Lung (tissue), 17 donors: ENCODE measurements at places on chromosomes 12 and 14. TPM values are rescaled to one million over a fixed set of nuclear protein-coding genes. Genes with fewer than 3 reads are reported as not detected.

DNA sequence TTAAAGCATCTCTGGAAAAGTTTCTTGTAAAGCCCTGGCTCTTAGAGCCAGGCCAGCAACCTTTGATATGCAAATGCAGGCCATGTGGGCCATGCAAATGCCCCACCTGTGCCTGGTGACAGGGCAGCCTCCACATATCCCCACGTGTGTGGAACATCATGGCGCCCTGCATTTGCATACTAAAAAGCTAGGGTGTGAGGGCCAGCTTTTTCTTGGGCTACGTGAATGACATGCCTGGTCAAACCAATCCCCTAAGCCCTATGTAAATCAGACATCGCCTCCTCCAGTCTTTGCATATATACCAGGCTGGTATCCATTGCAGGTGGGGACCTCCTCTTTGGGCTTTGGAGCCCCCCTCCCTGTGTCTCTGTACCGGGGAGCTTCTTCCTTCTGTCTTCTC lies 6.4 kb downstream of the CSRP2 start:
- DNase-seq, result no peak

GRCh38 chr12:5650829-5651461 lies 219.0 kb downstream of the NTF3 start:
- no peak for DNase-seq

DNA sequence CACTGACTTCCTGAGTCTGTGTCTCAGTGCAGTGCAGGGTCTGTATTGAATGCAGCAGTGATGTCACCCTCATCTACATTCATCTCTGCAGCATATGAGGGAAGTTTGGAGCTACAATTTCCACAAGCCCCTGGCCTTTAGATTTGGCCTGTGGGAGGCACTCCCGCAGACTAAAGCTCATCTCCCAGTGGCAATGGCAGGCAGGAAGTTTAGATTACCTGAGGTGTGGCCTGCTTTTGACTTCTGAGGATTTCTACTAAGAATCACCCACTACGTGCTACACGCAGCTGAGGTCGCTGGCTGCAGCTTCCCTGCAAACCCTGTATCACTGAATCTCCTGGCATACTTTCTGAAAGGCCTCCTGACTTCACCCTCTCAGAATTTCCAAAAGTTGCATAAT lies 202.2 kb upstream of the PRKD1 start:
- DNase-seq, result no peak

DNA sequence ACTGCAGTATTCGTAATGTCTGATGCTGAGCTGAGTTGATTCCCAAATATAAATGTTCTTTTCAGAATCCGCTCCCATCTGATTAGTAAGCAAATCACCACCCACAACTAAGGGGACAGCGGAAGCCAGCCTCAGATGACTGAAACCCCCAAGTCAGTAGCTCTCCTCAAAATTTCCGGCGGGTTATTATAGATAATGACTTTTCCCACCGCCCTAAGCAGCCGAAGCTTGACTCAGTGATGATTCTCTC lies 469 bp upstream of the LRFN5 start:
- peak; percentile 80 for DNase-seq

- DNase-seq, result no peak
Measured at GRCh38 chr14:64951724-64952123, 9.2 kb upstream of the GPX2 start.

DNA sequence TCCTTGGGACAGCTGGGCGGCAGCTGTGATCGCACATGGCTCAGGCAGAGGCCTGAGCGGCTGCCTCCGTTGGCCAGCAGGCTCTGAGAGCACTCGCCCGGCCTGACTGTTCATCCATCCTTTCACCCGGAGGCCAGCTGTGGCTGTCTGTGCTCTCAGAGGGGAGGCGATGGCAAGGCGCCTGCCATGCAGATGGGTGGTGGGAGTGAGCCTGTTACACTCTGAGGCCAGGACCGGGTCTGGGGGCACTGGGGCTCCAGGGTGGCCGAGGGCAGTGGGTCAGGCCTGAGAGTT lies 292.3 kb downstream of the TMEM121 start:
- DNase-seq, result no peak

DNA sequence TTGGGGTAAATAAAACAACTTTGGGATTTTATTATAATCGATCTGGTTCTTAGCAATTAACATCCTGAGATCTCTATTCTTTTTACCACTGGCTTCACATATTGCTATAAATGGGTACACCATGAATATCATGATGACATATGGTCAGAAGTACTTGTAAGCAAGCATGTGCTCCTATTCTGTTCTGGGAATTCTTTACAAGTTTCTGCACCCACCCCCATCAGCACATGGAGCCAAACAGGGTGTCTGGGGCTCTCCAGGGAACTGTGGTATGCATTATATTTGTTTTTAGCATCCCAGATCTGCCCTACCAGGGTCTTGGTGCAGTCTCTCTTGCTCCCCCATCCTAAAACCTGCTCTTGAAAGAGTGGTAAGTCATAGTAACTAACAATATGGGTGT lies 31.3 kb downstream of the DMAC2L start:
- no peak for DNase-seq

- DNase-seq, result no peak
Measured at GRCh38 chr12:67664171-67664570, 15.6 kb downstream of the DYRK2 start.

DNA sequence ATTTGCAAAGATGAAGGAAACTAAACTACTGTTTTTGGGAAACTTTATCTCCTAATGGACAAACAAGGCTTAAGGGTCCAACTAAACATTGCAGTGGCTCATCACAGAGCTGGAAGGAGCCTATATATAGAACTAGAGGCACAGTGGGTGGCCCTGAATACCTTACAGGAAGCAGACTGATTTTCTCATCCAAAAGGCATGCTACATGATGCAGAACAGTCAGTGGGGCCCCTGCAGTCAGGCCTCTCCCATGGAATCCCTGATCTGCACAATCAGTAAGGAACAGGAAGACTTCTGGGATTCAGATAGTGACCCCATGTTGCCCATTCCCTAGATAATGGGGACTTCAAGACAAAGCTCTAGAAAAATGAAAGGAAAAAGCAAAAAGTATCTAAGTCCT lies 1.9 kb upstream of the LLPH start:
- DNase-seq, result no peak

- DNase-seq, result no peak
Measured at GRCh38 chr12:57890191-57891115, 43.9 kb upstream of the CTDSP2 start.

GRCh38 chr14:23301969-23302289 lies 730 bp downstream of the PPP1R3E start:
- no peak for DNase-seq

DNA sequence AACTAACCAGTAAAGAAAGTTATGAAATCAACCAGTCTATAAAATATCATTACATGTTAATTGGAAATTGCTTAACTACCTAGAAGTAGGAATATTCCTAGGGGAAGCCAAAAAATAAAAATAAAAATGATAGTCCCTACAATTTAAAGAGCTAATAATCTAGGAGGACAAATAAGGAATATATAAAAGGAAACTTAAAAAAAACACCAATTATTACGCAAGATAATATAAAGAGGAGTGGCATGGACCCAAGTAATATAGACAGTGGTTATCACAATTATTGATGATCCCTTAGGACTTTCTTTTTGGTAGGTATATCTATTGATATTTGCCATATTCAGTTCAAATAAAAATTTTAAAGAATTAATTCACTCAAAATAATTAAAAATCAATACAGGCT lies 498.7 kb downstream of the SOX5 start:
- no peak for DNase-seq

DNA sequence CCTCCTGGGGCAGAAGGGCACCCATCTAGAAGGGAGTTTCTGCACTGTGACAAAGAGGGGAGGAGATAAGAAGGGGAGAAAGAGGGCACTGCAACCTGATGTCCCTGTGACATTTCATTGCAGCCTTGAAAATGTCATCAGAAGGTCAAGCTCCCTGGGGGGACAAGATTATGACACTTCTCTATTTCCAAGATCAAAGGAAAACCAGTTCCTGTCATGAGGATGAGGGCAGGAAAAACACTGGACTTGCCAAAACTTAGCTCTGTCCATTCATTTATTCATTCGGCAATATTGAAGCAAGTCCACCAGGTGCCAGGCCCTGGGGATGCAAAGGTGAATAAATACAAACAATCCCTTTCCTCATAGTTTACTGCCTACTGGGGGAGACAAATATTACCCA lies 138.4 kb upstream of the CDKN3 start:
- no peak for DNase-seq

- no peak for DNase-seq
Measured at GRCh38 chr14:98210045-98210672, 1061.8 kb downstream of the BCL11B start.

DNA sequence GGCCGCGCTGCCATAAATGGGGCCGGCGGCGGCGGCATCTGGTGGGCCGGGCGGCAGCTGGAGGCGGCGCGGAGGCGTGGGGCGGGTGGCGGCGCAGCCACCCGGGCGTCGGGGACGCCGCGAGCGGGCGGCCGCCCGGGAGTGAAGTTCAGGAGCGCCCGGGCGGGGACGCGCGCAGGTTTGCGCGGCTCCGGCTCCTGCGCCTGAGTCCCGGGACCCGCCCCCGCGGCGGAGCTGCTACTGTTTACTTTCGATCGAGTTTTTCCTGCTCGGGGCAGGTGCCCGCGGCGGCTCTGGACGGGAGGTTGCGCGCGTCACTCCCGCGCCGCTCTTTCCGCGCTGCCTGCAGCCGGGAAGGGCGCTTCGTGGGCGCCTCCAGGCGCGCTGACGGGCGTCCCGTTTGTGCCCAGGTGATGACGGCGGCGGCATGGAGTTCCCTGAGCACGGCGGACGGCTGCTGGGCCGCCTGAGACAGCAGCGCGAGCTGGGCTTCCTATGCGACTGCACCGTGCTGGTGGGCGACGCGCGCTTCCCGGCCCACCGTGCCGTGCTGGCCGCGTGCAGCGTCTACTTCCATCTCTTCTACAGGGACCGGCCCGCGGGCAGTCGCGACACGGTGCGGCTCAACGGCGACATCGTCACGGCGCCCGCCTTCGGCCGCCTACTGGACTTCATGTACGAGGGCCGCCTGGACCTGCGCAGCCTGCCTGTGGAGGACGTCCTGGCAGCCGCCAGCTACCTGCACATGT lies at the start of gene ZBTB42:
TSS of gene ZBTB42 (plus strand) at position 331 of the 749 bp plus-strand sequence. CDS start at position 428, 97 bp downstream.
- peak; percentile 83 for DNase-seq

DNA sequence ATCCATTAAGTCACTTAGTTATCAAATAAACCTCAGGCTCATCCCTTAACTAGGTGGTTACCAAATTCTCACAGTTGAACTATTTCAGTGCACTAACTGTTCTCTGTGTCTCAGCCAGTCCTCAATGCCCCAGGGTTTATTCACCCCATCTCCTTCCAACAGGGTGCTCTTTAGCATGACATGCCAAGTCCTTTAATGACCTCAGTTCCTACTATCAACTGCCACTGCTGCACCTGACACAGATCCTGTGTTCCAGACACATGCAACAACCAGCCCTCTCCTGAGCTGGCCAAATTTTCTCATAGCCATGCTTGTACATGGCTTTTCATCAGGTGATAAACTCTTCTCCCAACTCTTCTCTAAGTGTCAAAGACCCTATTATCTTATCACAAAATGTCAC lies 80.0 kb downstream of the ATXN2 start:
- DNase-seq, result no peak

- no peak for DNase-seq
Measured at GRCh38 chr12:80553316-80553715, 109.3 kb downstream of the PTPRQ start.

DNA sequence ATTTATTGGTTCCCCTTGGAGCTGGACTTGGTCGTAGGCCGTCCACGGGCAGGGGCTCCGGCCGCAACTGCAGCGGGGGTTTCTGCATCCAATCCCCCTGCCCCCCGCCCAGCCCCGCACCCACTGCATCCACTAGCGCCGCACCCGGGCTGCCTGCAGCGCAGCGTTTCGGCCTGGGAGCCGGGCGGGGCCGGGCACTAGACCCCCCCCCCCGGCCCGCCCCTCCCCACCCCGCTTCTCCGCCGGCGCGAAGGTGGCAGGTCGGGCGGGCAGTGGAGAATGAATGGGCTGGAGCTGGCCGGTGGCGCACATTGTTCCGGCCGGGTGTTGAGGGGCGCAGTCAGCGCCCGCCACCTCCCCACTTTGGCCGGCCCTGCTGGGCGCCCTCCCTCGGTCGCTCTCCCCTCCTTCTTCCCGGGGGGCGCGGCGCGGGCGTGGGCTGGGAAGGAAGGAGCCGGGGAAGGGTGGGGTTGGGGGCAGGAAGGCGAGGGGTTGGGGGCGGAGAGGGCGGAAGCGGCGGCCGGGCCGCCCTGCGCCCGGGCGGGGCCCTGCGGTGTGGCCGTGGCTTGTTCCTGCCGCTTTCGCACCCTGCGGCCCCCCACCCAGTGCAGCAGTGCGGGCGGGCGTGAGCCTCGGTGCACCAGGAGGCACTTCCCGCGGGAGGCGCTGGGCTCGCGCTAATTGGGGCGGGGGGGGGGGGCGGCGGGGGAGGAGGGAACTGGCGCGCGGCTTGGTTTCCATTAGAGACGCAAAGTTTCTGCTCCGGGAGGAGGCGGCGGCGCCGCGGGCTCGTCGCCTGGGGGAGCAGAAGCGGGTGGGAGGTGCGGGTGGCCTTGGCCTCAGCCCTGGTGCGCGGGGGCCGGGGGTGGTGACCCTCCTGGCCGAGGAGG lies 841 bp downstream of the CALM1 start:
- DNase-seq, result peak; percentile 71

- DNase-seq, result no peak
Measured at GRCh38 chr14:56195704-56196103, 77.5 kb downstream of the PELI2 start.

- DNase-seq, result no peak
Measured at GRCh38 chr14:93299866-93300265, 33.0 kb downstream of the BTBD7 start.

DNA sequence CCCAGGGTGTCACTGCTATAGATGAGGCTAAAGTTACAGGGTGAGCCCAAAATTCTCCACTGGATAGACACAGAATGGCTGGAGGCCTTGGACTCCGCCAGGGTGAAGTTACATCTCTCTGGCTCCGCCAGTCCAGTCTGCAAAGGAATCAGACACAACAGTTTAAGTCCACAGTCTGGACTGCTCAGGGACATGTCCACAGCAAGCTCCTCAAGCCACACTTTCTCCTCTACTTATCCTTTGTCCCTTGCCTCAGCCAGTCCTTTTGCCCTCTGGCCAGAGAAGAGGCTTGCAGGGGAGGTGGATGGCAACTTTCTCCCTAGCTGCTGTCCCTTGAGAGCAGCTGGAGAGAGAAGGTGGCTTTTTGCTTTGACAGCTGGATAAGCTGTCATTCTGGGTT lies 28.0 kb downstream of the PTPRB start:
- DNase-seq, result no peak

GRCh38 chr12:19107750-19108149 lies 21.8 kb upstream of the PLEKHA5 start:
- DNase-seq, result no peak

NKX2-1 gene
- polyA plus RNA-seq, result 155 TPM

SOCS4 gene
- polyA plus RNA-seq, result 5.8 TPM

CLEC14A gene
- polyA plus RNA-seq, result 28.4 TPM

CHGA gene
- polyA plus RNA-seq, result 0.51 TPM

NAV3 gene
- 1.6 TPM for polyA plus RNA-seq

GUCY2C gene
- polyA plus RNA-seq, result not detected

ACRBP gene
- 0.93 TPM for polyA plus RNA-seq

AKAP3 gene
- 1.2 TPM for polyA plus RNA-seq

LHX5 gene
- polyA plus RNA-seq, result not detected

HOXC11 gene
- not detected for polyA plus RNA-seq
